ENCODE measurements at places on chromosomes 4 and X.

GRCh38 chr4:151911970-151912369, 151.2 kb upstream of the GATB start:
- DNase-seq = no peak

DNA sequence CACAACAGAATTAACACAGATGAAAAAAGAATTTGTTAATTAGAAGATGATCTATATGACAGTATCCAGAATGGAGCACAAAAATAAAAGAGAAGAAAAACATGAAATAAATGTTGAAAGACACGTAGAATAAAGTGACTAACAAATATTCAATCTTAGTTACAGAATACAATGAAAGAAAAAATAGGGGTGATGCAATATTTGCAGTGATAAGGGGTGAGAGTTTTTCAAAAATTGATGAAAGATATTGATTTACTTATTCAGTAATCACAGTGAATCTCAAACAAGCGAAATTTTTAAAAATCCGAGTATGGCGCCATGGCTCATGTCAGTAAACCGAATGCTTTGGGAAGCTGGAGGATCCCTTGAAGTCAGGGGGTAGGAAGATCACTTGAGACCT, 20.2 kb upstream of the RAB28 start:
- DNase-seq = no peak

DNA sequence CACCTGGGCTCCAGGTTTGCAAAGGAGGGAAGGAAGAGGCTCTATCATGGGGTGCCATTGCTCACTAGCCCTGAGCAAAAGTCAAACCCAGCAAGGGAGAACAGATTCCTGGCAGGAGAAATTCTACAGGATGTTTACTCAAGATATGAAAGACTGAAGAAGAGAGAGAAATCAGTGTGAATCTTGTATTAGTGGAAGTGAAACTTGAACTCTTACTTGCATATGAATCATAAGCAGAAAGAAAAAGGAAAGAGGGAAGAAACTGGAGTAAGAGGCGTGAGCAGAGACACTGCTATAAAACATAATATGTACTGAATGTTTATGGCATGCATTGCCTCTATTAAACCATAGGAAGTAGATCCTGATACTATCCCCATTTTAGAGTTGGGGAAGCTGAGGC, 60.9 kb downstream of the C4orf46 start:
- no peak for DNase-seq

DNA sequence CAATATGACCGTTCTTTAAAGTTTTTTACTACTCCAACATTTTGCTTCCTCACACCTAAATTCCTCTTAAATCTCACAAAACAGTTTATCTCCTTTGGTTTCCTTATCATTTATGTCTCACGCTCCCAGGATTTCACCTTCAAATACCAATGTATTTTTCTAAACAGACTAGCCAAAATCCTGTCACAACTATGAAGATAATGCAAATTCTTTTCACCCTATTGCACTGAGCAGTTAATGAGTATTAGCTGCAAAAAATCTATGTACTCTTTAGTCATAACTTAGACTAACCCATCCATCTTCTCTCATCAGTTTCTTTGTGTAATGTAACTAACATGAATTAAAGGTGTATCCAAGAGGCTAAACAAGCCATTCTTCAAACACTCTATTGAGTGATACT, 151.3 kb downstream of the COMMD8 start:
- DNase-seq = no peak

- no peak for DNase-seq
These were observed 137.8 kb upstream of the NUDT6 start for GRCh38 chr4:123060039-123060770.

DNA sequence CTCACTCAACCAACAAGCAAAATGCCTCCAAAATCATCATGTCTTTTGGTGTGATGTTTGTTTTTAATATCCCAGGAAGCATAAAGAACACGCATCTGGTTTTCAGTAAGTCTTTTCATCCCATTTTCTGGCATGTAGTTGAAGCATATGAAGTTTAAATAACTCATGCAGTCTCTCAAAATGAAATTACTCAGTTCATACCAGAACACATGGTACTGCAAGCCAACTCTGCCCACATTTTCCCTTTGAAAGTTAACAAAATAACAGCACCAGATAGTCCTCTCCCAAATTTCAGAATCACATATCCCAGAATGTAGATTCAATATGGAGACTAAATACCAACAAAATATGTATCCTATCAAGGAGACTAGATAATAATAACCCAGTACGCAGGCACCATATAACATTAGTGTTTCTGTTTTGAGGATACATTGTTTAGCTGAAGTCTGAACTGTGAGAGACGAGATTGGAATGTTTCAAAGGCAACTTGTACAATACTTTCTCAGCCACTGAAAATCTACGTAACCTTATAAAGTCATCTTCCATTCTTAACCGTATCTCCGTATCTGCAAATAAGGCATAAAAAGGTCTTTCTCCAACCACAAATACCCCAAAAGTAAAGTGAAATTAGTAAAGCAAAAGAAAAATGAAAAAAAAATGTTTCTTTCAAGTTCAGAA, 23.1 kb downstream of the CORIN start:
- DNase-seq = no peak

DNA sequence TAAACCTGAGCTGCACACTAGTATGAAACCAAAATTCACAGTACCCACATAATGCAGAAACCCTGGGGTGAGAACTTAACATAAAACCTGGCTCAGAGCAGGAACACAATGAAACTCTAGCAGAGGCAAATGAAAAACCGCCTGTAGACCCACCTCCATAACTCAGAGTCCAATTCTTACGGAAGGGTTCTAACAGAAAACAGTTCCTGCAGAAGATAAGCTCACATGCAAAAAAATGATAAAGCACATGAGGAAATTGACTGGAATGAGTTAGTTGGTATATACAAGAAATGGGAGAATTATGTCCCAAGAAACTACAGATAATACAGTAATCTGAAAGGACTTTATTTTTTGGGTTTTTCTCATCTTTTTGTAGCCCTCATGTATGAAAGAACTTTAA, 14.7 kb downstream of the RTL9 start:
- DNase-seq = no peak

GRCh38 chr4:1629699-1630083, 54.4 kb downstream of the FAM53A start:
- DNase-seq = no peak

DNA sequence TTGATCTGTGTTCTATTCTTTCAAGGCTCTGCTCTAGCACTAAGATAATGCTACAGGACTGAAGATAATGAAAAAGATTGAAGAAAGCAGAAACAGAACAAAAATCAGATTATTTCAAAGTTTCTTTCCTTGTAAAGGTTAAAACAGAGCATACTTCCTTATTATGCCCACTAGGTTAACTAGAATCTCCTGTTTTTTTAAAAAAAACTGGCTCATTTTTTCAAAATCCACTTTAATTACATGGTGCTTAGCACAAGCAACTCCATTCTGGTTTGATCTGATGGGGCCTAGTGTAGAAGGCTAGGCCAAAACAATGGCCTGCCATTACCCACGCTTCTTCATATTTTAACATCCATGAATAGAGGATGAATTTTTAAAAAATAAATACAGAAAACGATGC, 1.2 kb upstream of the UBA6 start:
- DNase-seq = no peak

DNA sequence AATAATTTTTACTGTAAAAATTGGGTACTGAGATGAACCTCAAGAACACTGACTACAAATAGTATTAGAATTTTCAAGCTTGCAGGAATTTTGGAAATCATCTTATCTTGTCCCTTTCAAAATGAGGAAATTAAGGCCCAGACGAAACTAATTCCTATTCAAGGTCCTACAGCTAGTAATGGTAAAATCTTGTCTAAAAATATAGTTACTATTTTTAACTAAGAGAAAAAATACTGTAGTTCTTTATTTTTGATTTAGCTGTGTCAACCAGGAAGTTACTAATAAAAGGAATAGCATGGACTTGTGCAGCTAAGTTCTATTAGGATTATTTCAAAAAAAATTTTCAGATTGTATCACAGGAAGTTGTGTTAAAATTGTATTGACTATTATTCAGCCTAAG, 12.7 kb downstream of the PRIMPOL start:
- no peak for DNase-seq

- no peak for DNase-seq
These were observed 74.3 kb downstream of the DHX15 start for GRCh38 chr4:24510091-24510490.

GRCh38 chr4:1356181-1356998, 9.4 kb downstream of the UVSSA start:
- peak; percentile 61 for DNase-seq

GRCh38 chr4:150219841-150220240, 141.6 kb downstream of the DCLK2 start:
- DNase-seq = no peak

DNA sequence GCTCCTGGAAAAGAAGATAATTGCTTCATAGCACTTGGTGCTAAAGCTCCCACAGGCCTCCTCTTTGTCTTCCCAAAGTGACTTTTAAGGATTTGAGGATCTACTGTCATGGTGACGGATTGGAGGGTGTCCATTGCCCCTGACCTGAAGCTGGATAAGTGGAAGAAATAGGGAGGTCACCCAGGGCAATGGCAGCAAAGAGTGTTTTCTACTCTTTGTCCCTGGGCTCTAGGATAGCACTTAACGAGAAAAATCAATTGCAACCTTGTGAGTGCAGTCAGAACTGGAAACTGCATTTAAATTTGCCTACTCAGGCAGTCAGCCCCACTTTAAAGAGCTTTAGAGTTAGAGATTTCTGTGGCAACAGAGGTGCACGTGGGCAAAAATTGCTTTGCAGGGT, 43.7 kb upstream of the XK start:
- no peak for DNase-seq

DNA sequence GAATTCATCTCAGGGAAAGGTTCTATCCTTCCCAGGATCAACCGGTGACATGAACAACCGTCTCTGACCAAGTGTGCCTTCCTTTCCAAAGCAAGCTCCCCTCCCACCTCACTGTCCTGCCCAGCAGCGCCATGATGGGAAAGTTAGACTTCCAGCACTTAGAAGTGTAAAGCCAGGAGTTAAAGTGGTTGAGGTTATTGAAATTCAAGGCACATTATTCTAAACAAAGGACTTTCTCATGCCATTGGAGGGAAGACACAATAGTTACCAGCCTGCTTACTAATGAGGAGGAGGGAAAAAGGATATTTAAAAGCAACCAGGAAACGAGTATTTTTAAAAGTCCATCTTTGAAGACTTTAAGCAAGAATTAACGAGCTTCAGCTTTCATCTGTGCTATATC, 96.8 kb downstream of the NSUN7 start:
- DNase-seq = no peak

GRCh38 chrX:49701933-49702332, 6.1 kb upstream of the PAGE1 start:
- DNase-seq = no peak

DNA sequence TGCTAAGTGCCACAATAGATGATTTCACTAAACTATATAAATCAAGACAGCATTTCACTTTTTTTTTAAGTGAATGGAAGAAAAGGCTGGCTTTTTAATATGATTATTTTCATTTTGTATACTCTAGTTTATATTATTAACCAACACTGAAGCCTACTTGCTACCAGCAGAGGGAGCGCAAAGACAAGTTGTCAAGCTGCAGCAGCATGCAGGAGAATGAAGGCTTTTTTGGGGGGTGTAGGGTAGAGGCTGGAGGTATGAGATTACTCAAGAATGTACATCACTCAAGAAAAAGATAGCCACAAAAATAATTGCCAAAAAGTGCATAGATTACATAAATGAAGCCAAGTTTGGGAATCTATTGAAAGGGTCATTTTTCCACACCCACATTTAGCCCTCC, 519.5 kb downstream of the FGF13 start:
- peak; percentile 36 for DNase-seq

DNA sequence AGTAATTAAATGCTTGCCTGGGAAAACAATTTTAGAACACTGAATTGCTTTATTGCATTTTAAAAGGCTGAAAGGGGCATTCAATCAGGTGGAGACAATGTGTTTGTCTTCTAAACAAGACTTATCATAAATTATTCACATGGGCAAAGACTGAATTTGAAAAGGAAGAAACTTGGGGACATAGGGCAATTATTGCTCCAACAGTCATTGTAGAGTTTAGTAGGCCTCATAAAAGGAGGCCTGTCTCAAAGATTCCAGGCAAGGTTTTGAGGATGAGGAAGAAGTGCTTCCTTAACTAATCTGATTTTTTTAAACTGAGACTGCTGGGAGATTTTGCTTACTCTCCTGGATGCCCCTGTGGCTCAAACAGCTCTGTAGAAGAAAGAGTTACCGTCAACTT, 174.4 kb upstream of the RPS6KA3 start:
- no peak for DNase-seq

DNA sequence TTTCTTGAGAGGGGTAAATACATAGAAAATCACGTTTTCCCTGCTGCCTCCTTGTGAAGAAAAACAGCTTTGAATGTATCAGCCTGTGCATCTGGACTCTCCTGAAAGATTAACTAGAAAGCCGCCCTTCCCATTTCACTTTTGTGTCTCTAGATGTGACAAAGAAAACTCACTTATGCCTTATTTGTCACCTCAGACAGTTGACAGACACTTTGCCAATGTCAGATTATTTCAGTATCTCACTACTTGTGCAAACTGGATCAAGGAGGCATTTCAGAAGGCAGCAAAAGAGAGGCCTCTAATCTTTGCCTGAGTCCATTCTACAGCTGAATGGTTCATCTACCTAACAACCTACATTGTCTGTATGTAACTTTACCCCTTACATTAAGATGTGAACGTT, 754.9 kb downstream of the RPA4 start:
- no peak for DNase-seq

DNA sequence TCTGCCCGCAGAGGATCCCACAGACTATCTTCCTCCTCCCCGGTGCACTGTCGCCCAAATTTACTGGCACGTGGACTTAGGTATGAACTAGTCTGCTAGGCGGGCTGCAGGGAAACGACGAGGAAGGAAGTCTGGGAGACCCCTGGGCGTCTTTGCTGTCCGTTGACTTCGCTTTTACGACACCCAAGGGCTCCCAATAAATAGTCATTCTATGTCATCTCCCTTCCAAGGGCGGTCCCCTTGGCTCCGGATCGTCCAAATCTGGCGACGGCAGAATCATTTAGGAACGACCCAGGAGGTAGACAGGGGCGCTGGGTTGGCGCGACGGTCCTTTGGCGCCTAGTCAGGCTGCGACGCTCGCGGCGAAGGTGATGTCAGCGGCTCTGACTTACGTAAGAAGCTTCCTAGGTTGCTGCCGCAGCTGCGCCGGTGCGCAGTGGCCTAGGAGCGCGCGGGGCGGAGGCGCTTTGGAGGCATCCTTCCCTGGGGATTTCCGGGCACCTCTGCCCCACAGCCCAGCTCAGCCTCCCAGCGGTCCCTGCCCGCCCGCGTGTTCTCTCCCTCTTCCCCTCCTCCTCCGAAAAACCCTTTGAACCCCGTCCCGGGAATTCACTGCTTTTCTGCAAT, 2.2 kb downstream of the NHS start:
- DNase-seq = no peak

GRCh38 chr4:35105486-35105885, 1138.8 kb downstream of the ARAP2 start:
- DNase-seq = no peak

- no peak for DNase-seq
These were observed 26.7 kb upstream of the SORBS2 start for GRCh38 chr4:185838514-185839193.

- no peak for DNase-seq
These were observed 590.9 kb upstream of the GNPDA2 start for GRCh38 chr4:45317276-45317675.

GRCh38 chr4:145939856-145940255, 1.2 kb upstream of the ZNF827 start:
- no peak for DNase-seq

All from T47D (cell line).